Activated T-cell treated with anti-CD3 and anti-CD28 coated beads, Interleukin-2, amount 50 U/mL, for 48 hours (primary cell): ENCODE measurements at places on chromosomes 1 and 21.

DNA sequence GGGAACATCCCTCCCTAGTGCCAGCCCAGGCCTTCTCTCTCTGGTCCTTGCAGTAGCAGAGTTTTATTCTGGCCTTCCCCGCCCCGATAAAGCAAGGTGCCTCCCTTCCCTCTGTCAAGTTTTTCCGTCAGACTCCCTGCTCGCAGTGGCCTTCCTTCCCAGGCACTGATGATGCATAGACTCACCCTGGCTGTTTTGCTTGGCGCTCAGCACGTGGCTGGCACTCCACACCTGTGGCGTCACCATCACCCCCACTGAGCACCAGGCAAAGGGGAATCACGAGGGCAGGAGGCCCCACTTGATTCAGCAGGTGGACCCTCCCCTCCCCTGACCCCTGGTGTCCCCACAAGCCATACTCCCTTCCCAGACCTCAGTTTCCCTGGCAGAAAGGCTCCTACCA is 7.4 kb downstream of the SLC26A9 start:
- no peak for DNase-seq

DNA sequence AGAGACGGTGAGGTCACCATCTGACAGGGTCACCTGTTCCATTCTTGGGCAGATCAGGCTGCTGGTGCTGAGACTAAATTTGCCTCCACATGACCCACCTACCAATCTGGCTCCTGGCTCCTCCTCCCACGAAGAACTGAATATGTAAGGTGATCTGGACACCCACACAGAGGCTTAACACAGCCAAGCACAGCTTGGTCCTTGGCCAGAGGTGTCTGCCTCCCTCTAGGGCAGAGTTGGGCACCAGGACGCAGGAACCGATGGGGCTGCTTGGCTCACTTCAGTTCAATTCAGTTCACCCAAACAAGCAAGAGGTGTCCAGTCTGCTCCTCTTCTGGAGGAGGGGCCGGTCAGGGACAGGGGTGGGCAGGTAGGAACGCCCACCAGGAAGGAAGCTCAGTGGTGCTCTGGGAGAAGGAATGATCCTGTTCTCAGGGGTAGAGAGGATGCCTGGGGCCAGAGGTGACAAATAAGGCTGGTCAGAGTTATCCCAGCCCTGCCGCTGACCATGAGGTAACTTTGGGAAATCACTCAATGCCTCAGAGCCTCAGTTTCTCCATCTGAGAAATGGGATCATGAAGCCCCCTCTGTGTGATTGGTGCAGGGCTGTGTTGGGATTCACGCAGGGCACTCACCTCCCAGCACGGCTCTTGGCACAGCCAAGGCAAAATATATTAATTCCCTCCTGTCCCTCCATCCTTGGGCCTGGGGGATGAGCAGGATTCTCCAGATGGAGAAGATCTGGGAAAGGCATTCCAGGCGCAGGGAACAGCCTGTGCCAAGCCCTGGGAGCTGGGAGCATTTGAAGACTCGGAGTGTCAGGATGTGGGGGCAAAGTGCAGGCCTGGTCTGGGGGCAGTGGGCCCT is 284.5 kb downstream of the PTPRU start:
- peak; percentile 4 for DNase-seq

DNA sequence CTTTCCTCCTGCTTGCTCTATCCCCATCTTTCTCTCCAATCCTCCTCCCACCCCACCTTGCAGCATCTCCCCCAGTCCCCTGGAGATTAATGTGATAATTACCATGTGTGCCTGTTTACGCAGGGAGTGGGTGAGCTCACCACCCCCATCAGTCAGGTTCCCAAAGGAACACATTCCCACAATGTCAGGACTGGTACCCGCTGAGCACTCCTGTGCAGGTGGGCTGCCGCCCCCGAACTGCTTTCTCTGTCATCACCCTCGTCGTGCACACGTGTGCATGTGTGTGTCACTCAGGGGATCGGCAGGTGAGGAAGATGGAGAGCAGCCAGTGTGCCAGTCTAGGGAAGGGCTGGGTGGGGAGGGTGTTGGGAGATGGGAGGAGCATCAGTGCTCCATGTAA is 163.4 kb downstream of the CACNA1E start:
- no peak for DNase-seq

DNA sequence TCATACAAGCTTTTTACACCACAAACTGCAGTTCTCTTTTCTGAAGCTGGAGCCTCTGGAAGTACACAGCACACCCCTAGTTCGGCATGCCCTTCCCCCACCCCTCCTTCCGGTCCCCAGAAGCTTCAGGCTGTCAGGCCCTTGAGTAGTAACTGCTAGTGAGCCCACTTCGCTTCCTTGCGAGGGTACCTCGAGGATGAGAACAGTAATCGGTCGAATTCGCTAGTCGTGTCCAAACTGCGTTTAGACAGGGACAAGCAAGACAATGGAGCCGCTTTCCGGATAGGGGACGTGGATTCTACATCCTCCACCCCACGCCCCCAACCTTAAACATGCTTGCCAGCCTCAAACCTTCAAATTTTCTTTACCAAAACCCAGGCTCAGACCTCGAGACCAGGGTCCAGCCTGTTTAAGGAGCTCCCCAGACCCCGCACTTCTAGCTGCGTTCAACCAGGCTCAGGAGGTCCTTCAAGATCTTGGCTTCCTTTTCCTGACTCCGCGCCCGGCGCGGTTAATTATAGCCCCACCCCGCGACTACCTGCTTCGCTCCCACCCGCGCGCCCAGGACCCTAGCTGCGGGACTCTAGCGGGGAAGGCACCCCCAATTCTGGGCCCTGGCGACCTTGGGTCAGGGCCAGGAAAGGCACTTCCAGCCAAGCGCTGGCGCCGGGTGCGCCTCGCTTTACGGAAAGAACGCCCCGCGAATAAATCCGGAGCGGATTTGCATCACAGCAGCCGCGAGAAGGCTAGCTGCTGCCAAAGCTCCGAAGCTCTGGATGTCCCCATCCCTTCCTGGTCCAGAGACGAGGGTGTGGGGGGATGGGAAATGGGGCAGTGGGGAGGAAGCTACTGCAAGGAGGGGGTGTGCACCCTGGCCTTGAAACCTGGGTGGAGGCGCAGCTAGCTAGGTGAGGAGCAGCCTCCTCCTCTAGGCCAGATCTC is 8.1 kb upstream of the TSPAN1 start:
- DNase-seq: peak; percentile 64

- DNase-seq: no peak
Measured at GRCh38 chr1:225613006-225613405, 39.9 kb downstream of the ENAH start.

DNA sequence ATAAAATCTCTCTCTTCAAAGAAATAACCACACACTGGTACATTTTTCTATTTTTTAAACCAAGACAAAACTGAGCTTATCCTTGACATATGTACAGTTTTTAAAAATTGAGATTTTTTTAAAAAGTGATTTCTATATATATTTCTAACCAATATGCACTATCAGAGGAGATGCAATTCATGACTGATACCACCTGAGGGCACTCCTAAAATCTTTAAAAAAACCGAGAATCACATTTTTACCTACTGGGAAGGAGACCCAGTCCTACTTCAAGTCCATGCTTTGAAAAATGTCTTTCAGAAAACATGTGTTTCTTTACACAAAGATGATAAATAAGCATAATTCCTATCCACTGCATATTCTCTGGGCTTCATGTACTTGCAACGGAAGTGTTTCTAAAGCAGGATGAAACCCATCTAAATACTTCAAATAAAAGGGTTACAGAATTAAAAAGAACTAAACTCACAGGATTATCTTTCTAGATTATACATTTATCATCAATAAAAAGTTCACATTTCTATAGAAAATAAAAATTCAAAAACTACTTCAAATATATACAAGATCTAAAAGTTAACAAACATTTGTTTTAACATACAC is 98.6 kb downstream of the ENAH start:
- no peak for DNase-seq

GRCh38 chr1:164708596-164708995 is 149.6 kb downstream of the PBX1 start:
- no peak for DNase-seq

DNA sequence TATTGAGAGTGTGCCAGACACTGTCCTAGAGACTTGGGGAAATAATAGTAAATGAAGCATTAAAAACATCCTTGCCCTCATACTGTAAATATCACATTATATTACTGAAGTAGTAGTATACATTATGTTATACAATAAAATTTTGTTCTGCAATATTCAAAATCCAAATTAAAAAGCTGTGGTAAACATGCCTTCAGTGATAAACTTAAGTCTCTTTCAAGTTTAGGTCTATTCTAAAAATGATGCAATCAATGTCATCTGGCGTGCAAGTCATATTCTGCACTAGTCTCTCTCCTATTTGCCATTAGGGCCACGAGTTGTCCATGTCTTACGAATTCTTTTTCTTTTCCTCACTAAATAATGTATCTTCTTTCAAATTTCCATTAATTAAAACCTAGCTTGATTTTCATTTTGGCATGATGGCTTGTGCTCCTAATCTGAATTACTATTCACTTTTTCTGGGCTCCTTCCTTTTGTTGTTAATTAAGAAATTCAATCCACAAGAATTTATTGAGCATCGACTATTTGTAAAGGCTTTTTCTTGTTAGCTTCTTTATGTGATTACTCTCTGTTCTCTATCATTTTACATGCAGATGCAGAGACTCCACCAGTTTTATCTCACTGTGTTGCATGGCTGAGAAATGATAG is 130.7 kb downstream of the COQ8A start:
- DNase-seq: no peak

DNA sequence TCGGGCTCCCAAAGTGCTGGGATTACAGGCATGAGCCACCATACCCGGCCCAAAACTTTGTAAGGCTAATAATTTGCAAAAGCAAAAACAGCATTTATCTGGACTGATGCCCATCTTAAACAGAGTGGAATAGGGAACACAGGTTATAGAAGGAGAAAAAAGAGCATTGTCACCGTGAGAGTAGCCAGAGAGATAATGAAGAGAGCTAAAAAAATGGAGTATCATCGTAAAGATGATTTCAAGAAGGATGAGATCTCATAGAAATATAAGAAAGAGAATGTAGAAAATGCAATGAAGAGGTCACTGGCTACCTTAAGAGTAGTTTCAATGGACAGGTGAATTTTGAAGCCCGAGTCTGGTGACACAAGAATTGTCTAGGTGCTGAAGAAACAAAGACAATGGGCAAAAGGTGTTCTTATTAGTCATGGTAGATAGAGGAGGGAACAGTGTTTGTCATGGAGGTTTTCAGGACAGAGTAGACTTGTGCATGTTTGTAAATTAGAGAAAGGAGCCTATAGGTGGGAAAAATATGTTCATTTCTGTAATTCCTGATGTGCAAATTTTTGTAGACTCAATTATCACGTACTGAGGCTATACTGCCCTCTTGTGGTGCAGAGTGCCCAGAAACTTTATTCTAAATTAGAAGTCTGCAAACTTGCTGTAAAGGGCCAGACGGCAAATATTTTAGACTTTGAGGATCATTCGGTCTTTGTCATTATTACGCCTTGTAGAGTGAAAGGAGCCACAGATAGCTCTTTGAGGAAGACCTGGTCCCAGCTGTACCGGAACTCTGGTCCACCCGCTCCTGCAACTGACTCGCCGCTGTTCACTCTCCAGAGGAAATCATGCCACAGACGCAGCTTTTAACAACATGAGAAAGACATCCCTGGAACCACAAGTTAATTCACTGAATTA is 8.1 kb upstream of the TMEM183A start:
- peak; percentile 65 for DNase-seq

DNA sequence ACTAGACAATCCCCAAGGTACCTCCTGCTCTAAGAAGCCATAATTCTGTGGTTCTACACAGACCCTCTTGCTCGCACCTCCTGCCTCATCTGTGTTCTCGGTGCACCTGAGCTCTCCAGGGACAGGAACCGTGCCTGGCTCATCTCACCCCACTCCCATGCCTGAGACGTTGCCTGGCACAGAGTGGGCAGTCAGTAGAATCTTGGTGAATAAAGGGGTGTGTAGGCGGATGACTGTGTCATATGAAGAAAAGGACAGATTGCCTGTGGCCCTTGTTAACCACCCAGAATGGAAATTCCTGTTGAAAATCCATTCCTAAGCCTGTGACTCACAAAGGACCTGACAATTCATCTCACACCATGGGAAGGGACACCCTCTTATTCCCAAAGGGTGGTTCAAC is 92.9 kb downstream of the KCNN3 start:
- DNase-seq: no peak

DNA sequence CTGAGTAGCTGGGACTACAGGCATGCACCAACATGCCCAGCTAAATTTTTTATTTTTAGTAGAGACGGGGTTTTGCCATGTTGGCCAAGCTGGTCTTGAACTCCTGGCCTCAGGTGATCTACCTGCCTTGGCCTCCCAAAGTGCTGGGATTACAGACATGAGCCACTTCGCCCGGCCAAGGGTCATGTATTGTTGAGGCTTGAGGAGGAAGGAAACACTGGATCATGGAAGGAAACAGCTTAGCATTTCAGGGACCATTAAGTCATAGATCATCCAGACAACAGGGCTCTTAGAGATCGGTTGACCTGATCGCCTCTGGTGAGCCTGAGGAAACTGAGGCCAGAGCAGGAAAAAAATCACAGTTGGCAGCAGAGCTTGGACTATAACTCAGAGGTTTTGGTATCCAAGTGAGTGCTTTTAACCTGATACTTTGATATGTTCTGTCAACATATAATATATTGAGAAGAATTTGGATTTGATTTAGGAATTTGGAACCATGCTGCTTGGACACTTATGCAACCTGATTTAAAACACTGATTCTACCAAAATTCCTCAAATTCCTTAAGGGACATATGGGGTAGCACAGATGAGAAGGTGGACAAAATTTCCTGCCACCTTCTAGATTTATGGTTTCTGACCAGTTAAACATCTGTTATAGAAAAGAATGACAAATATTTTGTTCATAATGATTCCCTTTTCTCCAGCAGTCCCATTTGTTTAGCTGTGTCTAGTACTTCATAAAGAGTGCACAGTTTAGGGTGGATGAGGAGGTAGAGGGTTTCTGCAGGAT is 13.1 kb upstream of the BMP8A start:
- DNase-seq: no peak

DNA sequence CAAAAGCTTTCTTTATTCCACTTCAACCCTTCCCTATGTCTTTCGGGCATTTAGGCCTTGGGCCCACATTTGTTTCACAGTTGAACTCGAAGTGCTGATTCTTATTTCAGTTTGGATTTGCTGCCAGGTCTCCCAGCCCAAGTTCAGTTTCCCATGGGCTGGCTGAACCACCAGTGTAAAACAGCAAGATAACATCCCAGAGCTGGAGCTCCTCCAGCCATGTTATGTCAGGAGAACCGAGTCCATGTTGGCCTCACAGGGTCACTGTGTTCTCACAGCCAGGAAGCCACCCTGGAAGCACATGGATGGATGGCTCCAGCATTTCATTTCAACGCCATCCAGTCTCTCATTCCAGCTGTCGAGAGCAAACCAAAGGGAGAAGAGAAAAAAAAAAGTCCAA is 45.2 kb upstream of the RXRG start:
- DNase-seq: no peak
